Activated naive CD8-positive, alpha-beta T cell treated with anti-CD3 and anti-CD28 coated beads for 36 hours (primary cell): ENCODE measurements at places on chromosomes 11 and 22. TPM values are rescaled to one million over a fixed set of nuclear protein-coding genes. Genes with fewer than 3 reads are reported as not detected.
A peak's percentile ranks its signal among the peaks of the same experiment; 100 is the strongest.

MMP1 gene
- not detected for total RNA-seq

OR10A3 gene
- not detected for total RNA-seq

DNA sequence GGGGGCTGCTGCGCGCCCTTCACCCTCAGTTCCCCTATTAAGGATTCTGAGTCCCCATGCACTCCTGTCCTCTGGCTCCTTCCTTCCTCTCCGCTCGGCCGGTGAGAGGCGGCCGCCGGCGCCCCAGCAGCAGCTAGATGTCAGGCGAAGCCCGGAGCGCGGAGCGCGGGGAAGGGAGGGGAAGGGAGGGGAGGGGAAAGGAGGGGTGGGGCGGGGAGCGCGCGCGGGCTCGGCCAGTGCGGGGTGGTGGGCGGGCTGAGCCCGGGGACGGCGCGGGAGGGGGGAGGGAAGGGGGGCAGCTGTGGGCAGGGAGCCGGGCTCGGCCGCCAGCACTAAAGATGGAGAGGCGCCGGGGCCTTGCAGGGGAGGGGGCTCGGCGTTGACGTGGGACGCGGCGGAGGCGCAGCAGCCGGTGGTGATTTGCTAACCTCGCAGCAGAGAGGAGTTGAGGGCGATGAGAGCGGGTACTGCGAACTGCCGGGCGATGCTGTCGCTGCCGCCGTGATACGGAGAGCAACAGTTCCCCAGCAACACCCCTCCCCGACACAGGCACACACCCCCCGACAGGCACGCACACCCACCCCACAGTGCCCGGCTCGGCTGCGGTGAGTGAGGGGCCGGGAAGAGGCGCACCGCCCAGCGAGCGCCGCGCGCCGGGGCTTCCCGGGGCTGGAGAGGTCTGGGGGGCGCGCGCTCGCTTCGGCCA lies at the start of gene ZBTB16:
Gene ZBTB16, plus strand, starts transcription at position 434 of the 706 bp plus-strand sequence. CDS start 3,590 bp downstream, outside the sequence.
- H3K27ac ChIP-seq: no peak within 1 kb of the TSS
- no peaks in the 10 kb centered on the region for H3K36me3 ChIP-seq
- peaks cover 53% of the 10 kb centered on the region for H3K27me3 ChIP-seq
- peak; percentile 46 for DNase-seq

DNA sequence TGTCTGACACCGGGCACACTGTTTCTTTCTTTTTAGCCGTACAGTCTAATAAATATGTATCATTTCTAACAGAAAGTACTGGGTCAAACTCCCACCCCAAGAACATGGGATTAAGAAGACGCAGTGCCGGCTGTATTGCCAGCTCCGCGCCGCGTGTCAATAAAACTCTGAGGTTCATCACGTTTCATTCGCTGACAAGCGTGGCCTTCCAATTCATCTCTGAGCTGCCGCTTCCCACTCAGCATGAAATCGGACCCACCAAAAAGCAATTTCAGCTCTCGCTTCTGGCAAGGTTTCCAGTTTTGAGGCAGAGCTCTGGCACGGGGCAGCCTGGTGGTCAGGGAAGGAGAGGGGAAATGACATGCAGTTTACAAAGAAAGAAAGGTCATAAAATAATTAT lies 819.8 kb downstream of the OPCML start:
- no peak for DNase-seq
- no peaks in the 10 kb centered on the region for H3K27me3 ChIP-seq
- no peaks in the 10 kb centered on the region for H3K36me3 ChIP-seq
- no peak overlapping the region for H3K4me3 ChIP-seq
- H3K27ac ChIP-seq: no peak overlapping the region

GRCh38 chr22:38191731-38192474 lies 9.9 kb upstream of the MAFF start:
- peaks cover 3% of the 10 kb centered on the region for H3K27me3 ChIP-seq
- no peak for DNase-seq
- no peaks in the 10 kb centered on the region for H3K36me3 ChIP-seq
- H3K4me1 ChIP-seq: peaks cover 5% of the 10 kb centered on the region
- no peak overlapping the region for H3K27ac ChIP-seq
- no peak overlapping the region for H3K4me3 ChIP-seq

- no peaks in the 10 kb centered on the region for H3K36me3 ChIP-seq
- no peak overlapping the region for H3K4me3 ChIP-seq
- no peak for DNase-seq
- H3K27me3 ChIP-seq: peaks cover 4% of the 10 kb centered on the region
- H3K4me1 ChIP-seq: no peaks in the 10 kb centered on the region
Measured at GRCh38 chr11:134559602-134559962, 147.5 kb upstream of the B3GAT1 start.

DNA sequence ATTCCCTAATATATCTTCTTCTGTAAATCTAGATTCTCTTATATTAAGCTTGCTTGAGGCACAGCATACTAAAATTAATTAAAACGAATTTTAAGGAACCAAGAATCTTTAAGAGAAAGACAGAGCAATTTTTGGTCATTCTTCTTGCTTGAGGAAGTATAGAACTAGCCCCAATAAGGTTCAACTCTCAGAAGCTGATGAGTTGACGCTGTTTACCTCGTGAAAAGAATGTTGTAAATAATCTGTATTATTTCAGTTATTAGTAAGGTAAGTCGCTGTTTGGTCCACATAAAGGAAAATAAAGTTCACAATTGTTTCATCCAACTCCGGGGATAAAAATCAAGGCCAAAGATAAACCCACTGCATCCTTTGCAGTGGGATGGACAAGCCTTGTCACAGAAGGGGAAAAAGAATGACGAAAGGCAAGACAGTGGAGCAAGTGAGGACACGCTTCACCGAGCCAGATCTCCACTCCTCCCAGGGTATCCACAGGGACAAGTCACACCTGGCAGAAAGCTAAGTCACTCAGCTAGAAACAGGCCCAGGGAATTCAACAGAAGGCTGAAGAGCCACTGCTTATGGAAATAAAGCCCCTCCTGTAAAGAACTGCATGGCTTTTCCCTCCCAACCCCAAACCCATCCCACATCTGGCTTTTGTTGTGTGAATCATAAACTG lies 752 bp downstream of the POU2AF1 start:
- H3K4me3 ChIP-seq: peak overlapping the region; percentile 77
- DNase-seq: no peak
- no peaks in the 10 kb centered on the region for H3K27me3 ChIP-seq
- H3K4me1 ChIP-seq: peaks cover 66% of the 10 kb centered on the region
- peak overlapping the region; percentile 99 for H3K27ac ChIP-seq

DNA sequence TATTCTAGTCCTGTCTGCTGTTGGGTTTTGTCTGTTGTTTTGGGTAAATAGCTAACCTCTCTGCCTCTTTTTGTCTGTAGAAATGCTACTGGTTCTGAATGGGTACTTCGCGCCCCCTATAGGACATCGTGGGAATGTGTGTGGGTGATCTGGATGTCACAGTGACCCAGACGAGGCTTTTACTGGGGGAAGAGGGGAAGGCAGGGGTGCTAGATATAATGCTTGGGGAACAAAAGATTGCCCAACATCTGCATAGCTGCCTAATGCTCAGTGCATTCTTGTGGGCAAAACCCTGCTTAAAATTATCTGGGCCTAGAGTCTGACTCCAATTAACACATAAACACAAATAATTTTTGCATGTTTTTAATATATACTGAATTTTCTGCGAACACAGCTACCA lies 57.7 kb downstream of the BMAL1 start:
- DNase-seq: peak; percentile 59
- H3K27me3 ChIP-seq: no peaks in the 10 kb centered on the region
- H3K4me3 ChIP-seq: no peak overlapping the region
- no peaks in the 10 kb centered on the region for H3K36me3 ChIP-seq
- peaks cover 70% of the 10 kb centered on the region for H3K4me1 ChIP-seq

GRCh38 chr11:75531325-75531724 lies 5.6 kb upstream of the GDPD5 start:
- H3K27ac ChIP-seq: no peak overlapping the region
- no peak for DNase-seq
- H3K4me3 ChIP-seq: no peak overlapping the region
- no peaks in the 10 kb centered on the region for H3K36me3 ChIP-seq
- peaks cover 4% of the 10 kb centered on the region for H3K4me1 ChIP-seq

GRCh38 chr11:115391160-115391559 lies 113.1 kb downstream of the CADM1 start:
- peaks cover 26% of the 10 kb centered on the region for H3K27me3 ChIP-seq
- no peak for DNase-seq
- peaks cover 1% of the 10 kb centered on the region for H3K36me3 ChIP-seq
- no peak overlapping the region for H3K27ac ChIP-seq
- no peaks in the 10 kb centered on the region for H3K4me1 ChIP-seq
